Stimulated activated CD4-positive, alpha-beta T cell treated with anti-CD3 and anti-CD28 coated beads, Interleukin-1b, Interleukin-23, amount 100 ng/mL, for 1 hour (primary cell): ENCODE measurements at places on chromosomes 11 and 22.

DNA sequence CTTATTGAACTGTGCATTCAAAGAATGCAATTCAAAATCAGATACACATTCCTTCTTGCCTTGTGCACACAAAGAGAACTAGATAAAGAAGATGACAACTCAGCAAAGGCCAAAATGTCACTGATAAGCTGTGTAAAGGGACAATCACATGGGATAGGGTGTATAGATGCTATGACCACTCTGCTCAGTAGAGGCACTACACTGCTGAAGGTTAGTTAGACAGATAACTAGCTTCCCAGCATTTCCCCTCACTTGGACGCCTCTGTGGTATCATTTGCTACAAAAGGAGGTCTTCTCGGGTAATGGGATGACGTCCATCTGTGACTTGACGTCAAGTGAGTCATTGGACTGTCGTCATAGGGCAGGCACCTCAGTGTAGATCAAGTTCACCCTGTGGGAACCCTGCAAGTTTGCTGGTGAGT lies 424.9 kb upstream of the CCDC90B start:
- DNase-seq = no peak

GRCh38 chr11:47105541-47105940 lies 71.1 kb downstream of the ARFGAP2 start:
- DNase-seq = no peak

GRCh38 chr11:95912902-95913560 lies 10.9 kb downstream of the MTMR2 start:
- DNase-seq = no peak

- DNase-seq = no peak
These were observed 104.4 kb downstream of the NAT10 start for GRCh38 chr11:34209809-34210208.

GRCh38 chr11:47967577-47968525 lies 12.5 kb upstream of the PTPRJ start:
- no peak for DNase-seq

DNA sequence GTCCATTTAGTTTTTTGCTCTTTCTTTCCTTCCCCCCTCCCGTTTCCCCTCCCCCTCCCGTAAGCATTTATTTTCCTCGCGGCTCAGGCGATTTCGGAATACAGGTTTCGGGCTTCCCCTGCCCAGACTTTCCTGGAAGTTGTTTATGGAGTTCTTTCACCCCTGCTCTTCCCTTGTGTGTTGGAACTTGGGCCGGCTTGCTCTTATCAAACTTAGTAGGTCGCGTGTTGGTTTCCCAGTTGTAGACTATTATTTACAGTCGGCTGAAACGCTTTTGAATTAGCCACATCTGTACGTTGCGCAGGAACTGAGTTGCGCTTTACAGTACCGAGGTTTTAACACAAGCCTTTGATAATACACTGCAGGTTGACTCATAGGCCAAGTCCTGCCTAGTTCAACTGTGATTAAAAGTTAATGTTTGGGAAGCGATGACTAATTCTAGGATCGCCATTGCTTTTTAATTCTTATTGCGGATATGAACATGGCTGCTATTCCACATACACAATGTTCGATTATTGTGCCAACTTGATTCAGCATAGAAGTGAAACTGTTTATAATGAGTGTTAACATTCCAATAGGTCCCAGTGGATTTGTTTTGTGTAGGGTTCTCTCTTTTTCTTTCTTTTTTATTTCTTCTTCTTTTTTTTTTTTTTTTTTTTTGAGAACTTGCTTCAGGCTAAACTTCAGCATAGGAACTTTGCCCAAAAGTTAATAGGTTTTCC lies 1.7 kb downstream of the YAP1 start:
- DNase-seq = no peak

GRCh38 chr11:12770966-12771597 lies 96.9 kb downstream of the TEAD1 start:
- no peak for DNase-seq

DNA sequence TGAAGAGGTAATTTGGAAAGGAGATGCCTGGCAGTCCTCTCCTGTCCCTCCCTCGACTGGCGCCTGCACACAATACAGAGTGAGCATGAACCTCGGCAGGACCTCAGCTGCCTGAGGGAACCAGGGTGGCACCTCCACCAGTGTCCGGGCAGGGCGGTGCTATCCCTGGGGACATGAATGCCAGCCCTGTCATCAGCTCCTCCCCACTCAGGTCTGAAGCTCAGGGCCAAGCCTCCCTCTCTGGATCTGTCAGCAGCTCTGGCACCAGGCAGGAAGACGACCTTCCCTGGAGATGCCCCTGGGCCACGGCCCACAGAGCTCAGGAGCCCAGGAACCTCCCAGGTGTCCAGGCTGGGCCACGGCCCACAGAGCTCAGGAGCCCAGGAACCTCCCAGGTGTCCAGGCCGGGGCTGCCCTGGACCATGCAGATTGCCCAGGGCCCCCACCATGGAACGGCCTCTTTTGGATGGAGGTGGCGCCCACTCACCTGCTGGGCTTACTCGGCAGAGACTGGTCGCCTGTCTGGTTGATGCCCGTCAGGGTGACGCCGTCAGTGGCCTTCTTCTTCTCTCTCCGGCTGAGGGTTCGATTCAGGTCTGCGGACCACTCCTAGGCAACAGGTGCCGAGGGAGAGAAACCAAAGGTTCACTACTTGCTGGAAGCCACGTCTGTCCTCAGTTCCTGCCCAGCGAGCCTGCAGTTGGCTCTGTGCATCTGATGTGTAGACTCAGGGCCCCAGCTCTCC lies 21.7 kb upstream of the ARFGAP3 start:
- DNase-seq = no peak

DNA sequence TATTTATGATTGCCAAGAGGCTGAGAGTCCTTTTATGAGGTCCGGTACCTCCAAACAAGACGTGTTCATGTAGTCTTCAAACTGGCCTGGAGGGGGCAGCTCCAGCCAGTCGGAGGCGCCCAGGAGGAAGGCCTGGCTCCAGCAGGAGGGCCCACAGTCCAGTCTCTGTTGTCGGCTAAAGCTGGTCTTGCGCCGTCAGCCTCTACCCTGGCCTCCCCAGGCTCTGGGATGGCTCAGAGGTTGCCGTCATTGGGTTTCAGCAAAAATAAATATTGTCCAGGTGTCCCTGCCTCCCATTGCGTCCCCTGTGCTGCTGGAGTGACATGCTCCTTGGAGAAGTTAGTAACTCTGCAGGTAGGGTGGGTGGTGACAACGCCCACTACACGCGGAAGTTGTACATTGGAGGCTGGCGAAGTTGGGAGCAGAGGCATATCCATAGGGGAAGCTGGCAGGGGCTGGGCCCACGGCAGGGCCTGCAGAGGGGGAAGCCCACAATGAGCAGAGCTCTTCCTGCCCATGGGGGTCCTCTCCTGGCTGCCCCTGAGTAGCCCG lies 1.0 kb upstream of the SLC25A1 start:
- DNase-seq = no peak

DNA sequence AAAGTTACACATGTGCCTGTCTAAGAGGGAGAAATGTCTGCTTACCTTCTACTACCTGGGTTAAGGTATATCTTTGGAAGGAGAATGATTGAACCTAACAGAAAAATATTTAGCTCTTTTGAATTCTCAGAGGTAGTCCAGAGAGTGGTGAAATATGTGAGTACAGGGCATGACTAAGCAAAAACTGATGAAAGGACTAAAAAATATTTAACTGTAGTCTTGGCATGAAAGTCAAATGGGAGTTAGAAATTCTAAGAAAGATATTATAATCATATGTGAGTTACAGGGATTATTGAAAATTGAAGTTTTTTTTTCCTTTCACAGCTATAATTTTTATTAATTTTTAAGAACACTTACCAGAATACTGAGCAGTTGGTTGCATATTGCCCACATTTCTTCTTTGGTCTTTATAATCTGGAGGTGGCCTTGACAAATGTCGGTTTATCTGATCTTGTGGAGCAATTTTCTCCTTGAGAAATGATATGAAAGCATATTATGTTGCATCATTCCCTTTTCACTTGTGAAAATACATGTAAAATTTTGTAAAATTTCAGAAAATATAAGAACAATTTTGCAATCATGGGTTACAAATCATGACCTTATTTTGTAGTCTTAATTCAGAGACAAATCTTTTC lies 61.4 kb upstream of the MTMR2 start:
- no peak for DNase-seq

DNA sequence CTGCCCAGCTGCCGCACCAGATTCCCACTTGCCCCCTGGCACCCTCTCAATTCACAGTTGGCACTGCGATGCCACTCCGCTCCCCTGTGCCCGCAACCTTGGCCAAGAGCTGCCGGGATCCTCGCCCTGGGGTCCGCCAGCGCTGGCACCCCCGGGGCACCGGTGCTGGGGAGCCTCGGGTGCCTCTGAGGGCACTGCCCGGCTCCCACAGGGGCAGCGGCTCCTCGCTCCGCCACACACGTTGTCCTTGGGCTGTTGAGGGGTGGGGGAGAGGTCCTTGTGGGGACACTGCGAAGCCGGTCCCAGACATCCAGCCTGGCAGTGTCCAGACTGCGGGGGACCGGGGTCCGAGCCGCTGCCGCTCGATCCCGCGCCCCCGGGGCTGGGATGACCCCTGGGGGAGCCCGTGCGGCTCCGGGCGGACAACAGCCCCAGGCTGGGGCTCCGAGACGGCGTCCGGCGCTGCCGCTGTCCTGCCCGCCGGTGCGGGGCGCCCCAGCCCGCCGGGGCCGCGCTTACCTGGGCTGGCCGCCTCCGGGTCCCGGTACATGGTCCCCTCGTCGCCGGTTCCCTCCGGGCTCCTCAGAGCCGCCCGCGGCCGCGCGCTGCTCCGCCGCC lies 496 bp downstream of the SYT7 start:
- no peak for DNase-seq

DNA sequence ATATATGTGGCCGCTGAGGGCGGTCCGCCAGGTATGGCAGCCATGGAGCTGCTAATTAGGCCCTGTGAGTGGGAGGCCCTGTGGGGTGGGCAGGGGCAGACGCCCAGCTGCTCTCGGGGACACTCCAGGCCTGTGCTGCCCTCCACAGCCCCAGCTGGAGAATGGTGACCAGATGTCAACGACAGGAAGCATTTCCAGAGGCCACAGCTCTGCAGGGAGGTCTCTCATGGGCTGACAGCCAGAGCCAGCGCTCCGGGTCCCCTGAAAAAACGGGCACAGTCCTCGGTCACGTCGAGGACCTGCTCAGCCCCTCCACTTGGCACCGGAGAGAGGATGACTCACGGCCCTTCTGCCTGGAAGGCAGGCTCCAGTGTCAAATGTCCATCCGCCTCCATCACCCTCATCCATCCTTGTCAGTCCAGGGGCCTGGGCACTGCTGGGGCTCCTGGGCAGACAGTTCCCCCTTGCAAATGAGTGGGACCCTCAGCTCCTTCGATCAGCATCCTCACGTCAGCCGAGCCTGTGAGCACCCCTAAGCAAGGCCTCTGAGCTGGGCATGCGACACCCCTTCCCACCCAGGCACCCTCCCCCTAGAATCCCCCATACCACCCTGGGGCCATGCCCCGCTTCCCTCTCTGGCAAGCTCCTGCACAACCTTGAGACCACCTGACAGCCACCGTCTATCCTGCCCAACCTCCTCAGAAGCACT lies 1.9 kb downstream of the BID start:
- DNase-seq = no peak

- no peak for DNase-seq
These were observed 61.5 kb upstream of the GRIA4 start for GRCh38 chr11:105548359-105548758.

DNA sequence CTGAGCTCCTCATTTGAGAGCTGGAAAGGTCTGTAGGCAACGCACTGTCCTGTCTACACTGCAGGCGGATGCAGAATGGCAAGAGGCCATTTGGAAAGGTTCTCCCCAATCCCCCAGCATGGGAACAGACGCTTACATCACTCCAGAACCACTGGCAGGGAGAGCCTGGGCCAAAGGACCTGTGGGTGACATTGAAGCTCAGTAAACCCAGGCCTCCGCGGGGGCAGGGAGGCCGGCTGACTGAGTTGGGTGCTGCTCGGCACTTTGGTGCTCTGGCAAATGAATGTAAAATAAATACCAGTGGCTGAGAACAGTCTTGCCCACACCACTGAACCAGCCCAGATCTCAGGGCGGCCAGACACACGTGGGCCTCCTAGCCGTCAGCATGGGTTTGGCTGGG lies 22.4 kb downstream of the TOM1 start:
- DNase-seq = no peak

- DNase-seq = no peak
These were observed 49.7 kb upstream of the CECR2 start for GRCh38 chr22:17319546-17319945.

- DNase-seq = no peak
These were observed 3.2 kb upstream of the BIRC2 start for GRCh38 chr11:102343809-102344208.

- no peak for DNase-seq
These were observed 41.4 kb upstream of the PCF11 start for GRCh38 chr11:83115551-83115950.

GRCh38 chr11:73287400-73288101 lies 15.4 kb downstream of the P2RY6 start:
- no peak for DNase-seq

GRCh38 chr11:34899633-34900016 lies 16.6 kb downstream of the APIP start:
- no peak for DNase-seq

DNA sequence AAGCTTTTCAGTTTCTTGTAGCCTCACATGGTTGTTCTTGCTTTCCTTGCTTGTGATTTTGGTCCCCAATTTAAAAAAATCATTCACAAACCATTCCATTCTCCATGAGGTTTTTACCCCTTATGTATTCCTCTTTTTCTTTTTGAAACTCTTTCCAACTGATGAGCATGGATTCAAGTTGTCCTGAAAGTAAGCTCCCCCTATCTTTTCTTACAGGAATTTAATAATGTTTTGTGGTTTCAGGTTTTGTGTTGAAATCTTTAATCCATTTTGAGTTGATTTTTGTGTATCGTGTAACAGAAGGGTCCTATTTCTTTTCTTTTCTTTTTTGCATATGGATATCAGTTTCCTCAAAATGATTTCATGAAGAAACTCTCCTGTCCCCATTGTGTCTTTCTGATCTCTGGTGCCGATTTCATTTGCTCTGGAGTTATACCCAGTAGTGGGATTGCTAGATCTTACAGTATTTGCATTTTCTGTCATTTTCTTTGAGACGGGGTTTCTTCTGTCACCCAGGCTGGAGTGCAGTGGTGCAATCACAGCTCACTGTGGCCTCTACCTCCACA lies 58.5 kb downstream of the LRRC74B start:
- no peak for DNase-seq

DNA sequence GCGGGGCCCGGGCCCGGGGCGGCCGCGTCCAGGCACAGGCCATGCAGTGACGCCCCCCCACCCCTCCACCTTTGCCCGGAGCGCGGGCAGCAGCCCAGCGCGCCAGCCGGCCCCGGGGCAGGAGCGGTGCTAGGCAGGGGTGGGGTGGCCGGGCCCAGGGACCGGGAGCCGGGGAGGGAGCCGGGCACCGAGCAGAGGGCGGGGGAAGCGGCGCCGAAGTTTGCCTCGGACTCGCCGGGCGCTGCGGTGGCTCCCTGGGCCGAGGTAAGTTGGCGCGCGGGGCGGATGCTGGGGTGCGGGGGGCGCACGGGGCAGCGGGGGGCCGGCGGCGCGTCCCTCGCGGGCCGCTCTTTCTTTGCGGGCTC lies 332 bp downstream of the TEAD1 start:
- no peak for DNase-seq

GRCh38 chr11:100673063-100673462 lies 14.0 kb upstream of the ARHGAP42 start:
- no peak for DNase-seq

GRCh38 chr11:34331736-34332135 lies 26.1 kb downstream of the ABTB2 start:
- no peak for DNase-seq
